Transverse colon (tissue), 4 donors: ENCODE measurements at places on chromosomes 7 and 10. TPM values are rescaled to one million over a fixed set of nuclear protein-coding genes. Genes with fewer than 3 reads are reported as not detected.

CTTNBP2 gene
- total RNA-seq: 4.1 TPM

GRCh38 chr7:67635271-67635670 is 638.6 kb downstream of the TYW1 start:
- no peak overlapping the region for H3K27ac ChIP-seq
- H3K27me3 ChIP-seq: no peaks in the 10 kb centered on the region
- no peak overlapping the region for H3K4me3 ChIP-seq
- H3K4me1 ChIP-seq: no peaks in the 10 kb centered on the region
- H3K36me3 ChIP-seq: no peaks in the 10 kb centered on the region

GRCh38 chr10:100672199-100672598 is 73.2 kb upstream of the PAX2 start:
- no peak overlapping the region for H3K4me3 ChIP-seq
- no peak overlapping the region for H3K27ac ChIP-seq
- peaks cover 88% of the 10 kb centered on the region for H3K27me3 ChIP-seq
- DNase-seq: no peak

DNA sequence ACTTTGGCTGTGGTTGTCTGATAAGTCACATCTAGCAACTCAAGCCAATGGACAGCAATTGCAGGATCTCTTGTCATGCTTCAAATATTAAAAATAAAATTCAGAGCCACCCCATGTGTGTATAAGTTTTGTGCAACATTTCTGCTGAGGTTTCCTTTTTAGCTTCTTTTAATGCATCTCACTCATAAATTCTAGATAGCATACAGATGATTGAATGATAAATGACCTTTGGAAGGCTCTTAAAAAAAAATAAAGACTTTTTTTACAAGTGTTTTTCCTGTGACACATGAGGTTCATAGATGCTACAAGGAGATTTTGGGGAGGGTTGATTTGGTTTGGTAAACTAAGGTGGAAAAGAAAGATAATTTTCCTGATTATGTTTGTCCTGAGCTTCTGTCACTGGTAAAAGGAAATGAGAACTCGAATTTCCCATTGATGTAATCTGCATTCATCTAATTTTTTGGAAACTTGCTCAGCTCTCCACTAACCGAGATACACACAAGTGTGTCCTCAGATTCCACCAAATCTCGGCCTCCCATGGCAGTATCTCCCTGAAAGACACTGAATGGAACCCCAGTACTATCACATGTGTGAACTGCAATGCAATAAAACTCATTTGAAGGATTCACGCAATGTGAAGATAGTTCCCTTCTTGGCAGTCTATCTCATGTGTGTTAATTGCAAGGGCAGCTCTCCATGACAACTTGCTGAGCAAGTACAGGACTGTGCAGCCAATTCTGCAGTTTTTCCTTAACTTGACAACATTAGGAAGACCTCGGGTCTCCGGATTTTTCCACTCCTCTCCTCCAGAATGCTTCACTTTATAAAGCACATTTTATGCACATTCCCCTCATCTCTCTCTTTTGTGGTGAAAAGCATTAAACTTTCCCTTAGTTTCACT is 185.4 kb upstream of the PFKP start:
- no peak for DNase-seq
- no peaks in the 10 kb centered on the region for H3K4me1 ChIP-seq
- H3K27ac ChIP-seq: no peak overlapping the region
- H3K36me3 ChIP-seq: no peaks in the 10 kb centered on the region
- H3K27me3 ChIP-seq: no peaks in the 10 kb centered on the region

DNA sequence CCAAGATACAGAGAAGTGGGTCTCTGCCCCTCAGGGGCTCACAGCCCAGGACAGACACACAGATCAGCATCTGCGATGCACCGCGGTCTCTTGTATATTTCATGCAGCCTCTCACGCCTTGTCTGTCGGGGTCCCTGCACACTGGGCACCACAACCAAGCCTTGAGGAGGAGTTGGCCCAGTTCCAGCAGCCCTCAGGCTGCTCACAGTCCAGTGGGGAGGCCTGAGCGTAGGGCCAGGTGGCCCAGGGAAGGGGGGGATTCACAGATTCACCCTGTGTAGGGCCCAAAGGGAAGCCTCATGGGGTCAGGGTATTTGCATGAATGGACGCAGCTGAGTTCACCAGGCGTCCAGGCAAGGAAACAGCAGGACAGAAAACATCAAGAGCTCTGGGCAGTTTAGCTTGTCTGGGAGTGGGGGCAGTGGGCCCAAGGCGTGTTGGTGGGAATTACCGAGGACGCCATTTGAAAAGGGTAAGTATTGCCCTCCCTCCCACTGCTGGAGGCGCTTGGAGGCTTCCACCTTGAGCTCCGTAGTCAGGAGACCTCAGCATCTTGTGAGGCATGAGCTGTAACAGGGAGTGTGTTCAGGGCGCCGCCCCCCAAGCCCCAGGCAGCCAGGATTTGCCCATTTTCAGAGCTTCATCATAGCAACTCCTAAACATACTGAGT is 129.1 kb upstream of the CHST15 start:
- no peaks in the 10 kb centered on the region for H3K4me1 ChIP-seq
- H3K36me3 ChIP-seq: no peaks in the 10 kb centered on the region
- H3K27ac ChIP-seq: no peak overlapping the region
